ENCODE measurements at places on chromosomes 2 and 18.

DNA sequence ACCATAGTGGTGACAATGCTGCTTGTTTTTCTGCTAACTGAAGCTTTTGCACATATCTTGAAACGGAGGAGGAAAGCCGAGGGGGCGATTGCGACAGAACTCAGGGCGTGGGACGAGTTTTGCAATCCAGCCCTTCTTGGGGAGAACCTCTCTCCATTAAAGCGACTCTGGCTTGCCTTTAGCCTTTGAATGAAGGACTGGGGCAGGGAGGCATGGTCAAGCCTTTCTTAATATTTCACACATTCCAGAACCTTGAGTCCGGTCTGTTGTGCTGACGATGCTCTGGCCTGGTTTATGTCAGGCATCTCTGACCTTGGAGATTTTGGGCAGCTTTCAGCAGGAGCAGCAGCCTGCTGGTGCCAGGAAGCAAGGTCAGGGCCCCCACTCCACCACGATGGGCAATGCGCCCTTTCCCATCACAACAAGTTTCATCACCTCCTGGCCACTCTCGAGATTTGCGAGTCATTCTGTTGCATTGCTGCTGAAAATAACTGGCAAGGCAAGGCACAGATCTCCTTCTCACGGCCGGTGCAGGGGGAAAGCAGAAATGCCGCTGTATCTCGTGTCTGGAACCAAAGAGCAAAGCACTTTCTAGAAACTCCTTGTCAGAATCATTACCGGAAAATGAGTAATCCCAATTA is 10.8 kb downstream of the EMILIN2 start:
- no peak for DNase-seq

DNA sequence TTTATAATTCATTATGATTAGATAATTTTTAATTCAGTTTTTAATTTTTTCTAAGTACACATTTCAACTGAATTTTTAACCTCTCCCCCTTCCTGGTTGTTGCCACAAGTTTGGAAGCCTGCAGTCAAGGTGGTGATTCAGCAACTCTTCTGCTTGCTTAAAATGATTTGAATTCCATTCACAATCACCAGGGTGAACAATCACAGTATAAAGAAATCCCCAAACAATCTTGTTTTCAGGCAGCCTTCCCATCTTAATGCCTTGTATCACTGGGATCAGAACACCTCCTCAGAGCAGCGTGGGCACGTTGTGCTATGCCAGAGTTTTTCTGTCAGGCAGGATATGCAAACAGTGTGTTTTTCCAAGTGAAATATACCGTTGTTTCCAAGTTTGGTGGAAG is 46.7 kb upstream of the BARD1 start:
- no peak for DNase-seq

DNA sequence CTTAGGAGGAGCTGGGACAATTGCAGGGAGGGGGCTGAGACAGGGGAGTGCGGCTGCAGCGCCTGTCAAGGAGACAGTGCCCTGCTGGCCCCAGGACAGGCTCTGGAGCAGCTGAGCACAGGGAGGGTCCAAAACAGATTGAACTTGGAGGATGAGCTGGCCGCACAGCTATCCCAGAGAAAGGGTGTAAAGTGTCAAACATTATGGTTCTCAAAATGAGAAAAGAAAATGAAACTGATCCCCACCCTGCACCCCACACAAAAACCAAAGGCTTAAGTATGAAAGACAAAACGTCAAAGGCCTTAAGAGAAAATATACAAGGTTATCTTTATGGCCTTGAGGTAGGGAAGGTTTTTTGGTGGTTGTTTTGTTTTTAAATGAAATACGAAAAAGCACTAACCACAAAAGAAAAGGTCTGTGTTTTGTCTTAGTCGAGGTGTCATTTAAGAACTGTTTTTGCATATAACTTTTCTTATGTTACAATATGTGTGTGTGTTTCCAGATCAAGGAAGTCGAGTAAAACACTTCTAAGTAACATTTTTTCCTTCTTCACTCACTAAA is 111.8 kb downstream of the HDAC4 start:
- DNase-seq: peak; percentile 64

GRCh38 chr2:148555622-148556294 is 88.8 kb upstream of the EPC2 start:
- DNase-seq: no peak

DNA sequence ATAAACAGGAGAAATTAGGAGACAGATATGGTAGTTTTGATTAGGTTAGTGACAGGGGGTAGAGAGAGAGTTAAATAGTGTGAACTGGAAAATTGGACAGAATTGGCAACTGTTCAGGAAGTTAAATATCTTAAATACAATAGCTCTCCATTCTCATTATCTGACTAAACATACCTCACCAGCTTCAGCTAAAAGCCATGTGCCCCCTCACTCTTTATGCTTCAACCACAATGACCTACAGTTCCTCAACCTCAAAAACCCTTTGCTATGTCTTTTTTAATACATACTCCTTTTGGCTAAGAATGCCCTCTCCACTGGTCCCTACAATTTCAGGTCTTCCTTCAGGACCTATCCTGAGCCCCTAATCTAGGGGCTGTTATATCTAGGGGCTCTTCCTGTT is 740.2 kb upstream of the ZEB2 start:
- DNase-seq: no peak
